Activated T-helper 9 cell treated with anti-CD3 and anti-CD28 coated beads, Interleukin-2, amount 50 U/mL, for 16 hours (primary cell): ENCODE measurements at places on chromosomes 1 and 21.

DNA sequence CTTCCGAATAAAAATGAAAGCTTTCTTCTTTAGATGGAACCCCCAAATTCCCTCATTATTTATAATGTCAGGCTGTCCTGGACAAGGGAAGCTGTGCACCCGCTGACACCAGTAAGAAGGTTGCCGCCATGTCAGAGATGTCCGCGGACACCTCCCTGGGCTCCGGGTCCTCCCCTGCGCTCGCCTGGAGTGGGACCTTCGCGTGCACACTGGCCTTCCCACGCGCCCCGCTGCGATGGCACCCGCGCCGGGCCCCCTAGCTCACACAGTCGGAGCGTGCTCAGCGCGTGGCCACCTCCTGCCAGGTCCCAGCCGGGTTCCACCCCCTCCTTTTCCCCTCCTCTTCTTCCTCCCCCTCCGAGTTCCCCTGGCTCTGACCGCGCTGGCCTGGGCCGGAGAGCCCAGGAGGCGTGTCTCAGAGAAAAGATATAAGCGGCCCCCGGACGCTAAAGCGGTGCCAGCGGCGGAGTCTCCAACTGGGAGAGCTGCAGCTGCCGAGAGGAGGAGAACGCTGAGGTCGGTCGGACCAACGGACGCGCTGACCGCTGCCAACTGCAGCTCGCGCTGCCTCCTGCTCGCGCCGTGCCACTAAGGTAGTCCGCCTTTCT, at the start of gene G0S2:
Gene G0S2, plus strand, starts transcription at position 456 of the 608 bp plus-strand sequence. CDS start 273 bp downstream, outside the sequence.
- peak; percentile 45 for DNase-seq

DNA sequence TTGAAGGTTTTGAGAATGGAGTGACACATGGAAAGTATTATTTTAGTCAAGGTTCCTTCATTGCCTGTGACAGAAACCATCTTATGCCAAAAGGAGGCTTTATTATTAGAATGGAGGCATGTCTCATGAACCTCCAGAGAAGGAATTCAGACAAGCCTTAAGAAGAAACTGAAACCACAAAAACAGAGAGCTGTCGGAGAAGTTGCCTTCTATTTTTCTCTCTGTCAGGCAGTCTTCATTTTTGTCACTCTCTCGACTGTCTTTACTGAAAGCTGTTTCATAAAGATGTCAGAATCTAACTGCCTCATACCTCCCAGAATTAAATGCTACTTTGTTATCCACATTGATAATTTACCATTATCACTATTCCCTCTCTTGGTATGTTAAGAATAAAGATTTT, 434.7 kb upstream of the ADGRL4 start:
- DNase-seq, result no peak

GRCh38 chr21:28345934-28346333, 646.7 kb downstream of the LTN1 start:
- no peak for DNase-seq

DNA sequence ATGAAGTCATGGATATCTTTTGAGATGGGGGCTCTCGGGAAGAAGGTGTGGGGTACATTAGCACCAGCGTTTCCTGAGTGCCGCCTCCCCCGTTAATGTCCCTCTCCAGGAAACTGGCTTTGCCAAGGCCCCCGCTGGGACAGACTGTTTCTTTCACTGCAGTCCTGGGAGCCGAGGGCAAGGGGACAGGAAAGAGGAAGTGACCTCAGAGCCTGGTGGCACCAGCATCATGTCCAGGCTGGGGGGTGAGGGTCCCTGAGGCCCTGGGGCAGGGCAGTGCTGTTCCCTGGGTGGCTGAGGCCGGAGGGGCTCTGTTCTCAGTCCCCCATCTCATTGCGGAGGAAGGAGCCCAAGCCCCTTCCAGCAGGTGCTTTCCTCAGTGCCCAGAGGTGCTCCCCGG, 5.8 kb downstream of the PFKL start:
- DNase-seq, result no peak

DNA sequence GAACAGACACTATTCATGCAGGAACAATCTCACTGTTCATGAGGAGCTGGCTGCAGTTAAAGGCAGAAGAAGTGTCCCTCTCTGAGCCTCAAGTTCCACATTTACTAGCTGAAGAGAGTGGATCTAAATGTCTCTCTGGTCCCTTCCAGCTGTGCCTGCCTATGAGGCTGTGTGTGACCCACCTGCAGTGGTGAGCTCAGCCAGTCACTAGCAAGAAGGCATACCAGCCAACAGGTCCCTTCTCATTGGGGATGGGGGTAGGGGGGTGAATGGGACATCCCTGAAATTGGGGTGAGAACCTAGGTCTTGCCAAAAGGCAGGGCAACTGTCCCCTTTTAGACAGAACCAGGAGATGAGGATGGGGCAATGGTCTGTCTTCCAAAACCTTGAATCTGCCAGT, 13.6 kb downstream of the RD3 start:
- no peak for DNase-seq

DNA sequence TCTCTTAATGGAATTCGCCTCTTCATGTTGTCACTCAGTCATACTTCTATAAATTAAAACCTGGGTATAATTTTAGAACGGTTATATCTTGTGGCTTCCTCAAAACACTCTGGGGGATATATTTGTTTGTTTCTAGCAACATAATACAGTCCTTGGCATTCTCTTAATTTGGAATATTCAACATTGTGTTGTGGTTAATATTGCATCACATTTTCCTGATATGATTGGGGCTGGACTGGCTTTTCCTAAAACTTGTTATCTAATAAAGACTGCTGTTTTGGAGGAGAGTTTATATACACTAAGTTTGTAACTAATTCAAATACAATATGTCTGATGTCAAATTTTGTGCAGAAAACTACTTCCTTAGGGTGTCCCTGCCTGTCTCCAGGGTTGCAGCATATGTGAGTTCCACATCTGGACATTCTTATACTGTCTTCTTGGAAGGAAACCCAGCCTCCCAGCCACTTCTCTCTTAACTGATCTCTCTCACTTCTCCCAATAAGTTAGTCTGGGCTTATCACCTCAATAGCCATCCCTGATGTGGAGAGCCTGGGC, 892.6 kb downstream of the MRPL39 start:
- DNase-seq, result no peak

DNA sequence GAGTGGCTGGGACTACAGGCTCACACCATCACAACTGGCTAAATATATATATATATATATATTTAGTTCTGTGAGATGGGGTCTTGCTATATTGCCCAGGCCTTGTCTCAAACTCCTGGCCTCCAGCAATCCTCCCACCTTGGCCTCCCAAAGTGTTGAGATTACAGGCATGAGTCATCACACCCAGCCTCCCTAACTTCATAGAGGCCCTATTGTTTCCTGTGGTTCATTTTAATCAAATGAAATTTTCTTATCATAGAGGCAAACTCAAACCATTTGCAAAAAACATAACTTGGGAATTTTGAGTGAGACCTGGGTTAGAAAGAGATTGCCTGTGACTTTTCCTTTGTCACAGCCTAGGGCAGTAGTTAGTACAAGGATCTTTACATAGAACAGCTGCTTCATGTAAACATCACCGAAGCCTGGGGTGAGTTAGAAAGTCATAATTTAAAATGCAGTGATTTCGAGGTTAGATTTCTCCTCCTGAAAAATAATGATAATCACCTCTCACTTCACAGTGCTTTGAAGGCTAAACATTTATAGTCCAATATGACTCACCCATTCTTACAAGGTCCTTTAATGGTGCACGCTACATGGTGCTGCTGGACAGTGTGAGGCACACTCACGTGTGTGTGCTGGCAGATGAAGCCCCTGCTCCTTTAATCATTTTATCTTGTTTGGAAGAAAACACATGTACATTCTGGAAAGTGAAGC, 188.9 kb downstream of the RHOU start:
- DNase-seq, result no peak

GRCh38 chr1:21955058-21955457, 17.9 kb upstream of the HSPG2 start:
- DNase-seq, result no peak

DNA sequence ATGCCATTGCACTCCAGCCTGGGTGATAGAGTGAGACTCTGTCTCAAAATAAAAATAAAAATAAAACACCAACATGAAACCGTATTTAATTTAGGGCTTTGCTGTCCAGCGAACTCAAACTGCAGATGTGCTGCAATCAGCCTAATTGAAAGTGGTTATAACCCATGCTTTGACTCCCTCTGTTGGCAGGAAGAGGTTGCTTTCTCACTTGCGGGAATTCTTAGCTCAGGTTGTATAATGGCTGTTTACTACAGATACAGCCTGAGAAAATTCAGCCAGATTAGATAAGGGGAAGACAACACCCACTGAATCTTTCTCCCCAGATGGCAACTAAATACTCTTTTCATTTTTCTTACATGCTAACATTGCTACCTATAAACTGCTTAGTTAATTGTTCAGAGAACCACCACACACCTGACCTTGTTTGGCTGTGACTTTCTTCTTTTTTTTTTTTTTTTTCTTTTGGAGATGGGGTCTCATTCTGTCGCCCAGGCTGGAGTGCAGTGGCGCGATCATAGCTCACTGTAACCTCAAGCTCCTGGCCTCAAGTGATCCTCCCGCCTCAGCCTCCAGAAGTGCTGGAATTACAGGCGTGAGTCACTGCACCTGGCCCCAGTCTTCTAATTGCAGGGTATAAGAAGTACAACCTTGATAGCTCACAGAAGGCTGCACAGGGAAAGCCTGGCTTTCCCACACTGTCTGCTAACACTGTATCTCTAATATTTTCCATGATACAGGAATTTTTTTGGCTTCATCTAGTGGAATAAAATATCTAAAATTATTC, 34.6 kb downstream of the DNTTIP2 start:
- DNase-seq, result no peak

DNA sequence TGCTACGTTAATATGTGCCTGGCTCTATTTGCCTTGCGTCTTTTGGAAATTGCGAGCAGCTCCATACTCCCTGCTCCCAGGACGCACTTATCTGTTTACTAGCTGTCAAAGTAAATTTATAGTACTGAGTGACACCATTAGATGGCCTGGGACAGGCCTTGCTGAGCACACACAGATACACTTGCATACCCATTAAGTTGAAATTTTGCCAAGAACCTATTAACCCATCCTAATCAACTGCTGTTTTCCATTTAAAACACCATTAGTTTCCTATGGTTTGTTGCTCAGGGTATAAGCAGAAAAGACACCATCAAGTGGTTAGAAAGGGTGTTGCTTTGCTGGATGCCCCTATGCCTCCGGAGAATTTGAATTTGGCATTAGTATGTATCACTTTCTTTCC, 187.3 kb downstream of the SLC44A5 start:
- DNase-seq, result no peak

- DNase-seq, result no peak
These were observed 33.5 kb downstream of the MAGI3 start for GRCh38 chr1:113423826-113424225.

DNA sequence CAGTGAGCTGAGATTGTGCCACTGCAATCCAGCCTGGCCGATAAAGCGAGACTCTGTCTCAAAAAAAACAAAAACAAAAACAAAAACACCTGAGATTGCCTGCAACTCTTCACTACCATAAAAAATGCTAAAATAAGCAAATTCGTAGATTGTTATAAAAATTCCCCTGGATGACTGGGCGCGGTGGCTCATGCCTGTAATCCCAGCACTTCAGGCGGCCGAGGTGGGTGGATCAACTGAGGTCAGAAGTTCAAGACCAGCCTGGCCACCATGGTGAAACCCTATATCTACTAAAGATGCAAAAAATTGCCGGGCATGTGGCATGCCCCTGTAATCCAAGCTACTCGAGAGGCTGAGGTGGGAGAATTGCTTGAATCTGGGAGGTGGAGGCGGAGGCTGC, 10.7 kb downstream of the MED18 start:
- no peak for DNase-seq

- no peak for DNase-seq
These were observed 206.4 kb upstream of the SGIP1 start for GRCh38 chr1:66327588-66327987.

DNA sequence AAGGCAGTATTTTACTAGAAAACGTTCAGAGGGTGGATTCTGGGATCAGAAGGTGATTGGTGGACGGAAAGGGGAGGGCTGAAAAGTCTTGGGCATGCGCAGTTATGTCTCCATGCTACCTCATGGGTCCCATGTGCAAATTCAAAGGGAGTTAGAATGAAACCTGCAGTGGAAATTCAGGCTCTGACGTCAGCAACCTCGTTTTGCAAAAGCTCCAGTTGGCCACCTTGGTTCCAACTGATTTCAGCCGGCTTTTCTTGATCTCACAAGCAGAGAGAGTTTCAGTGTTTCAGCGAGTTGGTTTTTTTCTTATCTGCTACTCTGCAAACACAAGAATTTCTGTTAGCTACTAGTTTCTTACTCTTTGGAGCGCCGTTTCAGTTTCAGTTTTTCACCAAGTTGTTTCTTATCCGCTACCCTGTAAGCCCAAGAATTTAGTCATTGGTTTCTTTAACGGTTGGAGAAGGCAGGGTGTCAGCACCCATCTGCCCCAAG, 69.8 kb upstream of the PGBD5 start:
- DNase-seq, result no peak

GRCh38 chr1:89781494-89782126, 39.2 kb upstream of the LRRC8D start:
- peak; percentile 66 for DNase-seq

DNA sequence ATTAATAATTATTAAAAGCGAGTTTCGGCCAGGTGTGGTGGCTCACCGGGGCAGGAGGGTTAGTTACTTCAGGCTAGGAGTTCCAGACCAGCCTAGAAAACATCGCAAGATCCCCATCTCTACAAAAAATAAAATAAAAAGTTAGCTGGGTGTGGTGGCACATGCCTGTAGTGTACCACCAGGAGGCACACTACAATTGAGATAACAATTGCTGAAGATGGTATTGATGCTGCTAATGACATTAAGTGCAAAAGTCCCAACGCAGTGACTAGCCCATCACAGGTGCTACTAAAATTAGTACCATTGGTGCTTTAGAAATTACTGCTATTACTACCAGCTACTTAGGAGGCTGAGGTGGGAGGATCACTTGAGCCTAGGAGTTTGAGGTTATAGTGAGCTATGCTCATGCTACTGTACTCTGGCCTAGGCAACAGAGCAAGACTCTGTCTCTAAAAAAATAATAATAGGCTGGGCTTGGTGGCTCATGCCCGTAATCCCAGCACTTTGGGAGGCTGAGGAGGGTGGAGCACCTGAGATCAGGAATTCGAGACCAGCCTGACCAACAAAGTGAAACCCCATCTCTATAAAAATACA, 156.6 kb downstream of the GREM2 start:
- no peak for DNase-seq

GRCh38 chr1:245043611-245043940, 111.2 kb upstream of the KIF26B start:
- DNase-seq, result no peak
